Stimulated activated CD4-positive, alpha-beta T cell treated with anti-CD3 and anti-CD28 coated beads, Interleukin-1b, Interleukin-23, amount 100 ng/mL, for 1 hour (primary cell): ENCODE measurements at places on chromosomes 3 and 15.

DNA sequence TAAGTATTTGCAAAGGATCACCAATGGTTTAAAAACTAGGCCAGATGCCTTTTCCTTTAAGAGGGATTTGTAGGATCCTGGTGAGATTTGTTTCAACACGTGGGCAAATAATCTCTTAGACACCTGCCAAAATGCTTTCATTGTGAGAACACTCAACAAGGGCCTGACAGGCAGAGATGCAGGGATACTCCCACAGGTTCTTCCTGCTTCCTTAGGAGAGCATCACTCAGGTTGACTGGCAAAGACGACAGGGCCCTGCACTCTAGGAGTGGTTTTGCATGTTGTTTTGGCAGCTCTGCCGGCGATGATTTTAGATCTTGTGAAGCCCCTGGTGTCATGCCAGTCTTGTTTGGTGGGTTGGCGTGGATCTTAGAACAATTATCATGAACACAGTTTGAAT is 184.5 kb downstream of the NR1D2 start:
- DNase-seq: no peak

GRCh38 chr15:57147621-57148020 is 228.7 kb upstream of the CGNL1 start:
- no peak for DNase-seq

DNA sequence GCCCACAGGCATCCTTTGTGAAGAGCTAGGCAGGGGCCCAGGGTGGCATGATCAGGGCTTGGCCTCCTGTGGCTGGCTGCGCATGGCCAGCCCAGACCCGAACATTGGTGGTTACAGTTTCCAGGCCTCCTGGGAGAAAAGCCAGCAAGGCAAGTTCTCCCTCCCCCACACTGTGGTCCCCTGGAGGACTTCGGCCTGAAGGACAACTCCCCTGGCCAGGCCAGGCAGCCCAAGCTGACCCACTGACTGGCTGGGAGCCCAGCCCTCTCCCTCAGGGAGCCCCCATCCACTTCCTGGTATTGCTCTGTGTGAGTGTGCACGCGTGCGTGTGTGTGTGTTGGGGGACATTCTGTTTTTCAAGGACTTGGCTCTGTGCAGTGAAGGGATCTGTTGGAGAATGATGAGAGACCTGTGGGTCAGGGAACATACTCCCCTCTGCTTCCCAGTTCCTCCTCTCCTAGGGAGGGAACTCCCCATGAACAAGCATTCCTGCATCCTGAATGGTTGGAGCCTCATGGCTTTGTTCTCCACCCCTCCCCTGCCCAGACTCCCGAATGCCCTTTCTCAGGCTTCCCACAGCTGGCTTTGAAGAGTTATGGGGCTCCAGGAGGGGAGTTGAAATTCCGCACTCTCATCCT is 29.5 kb downstream of the CORO2B start:
- no peak for DNase-seq

DNA sequence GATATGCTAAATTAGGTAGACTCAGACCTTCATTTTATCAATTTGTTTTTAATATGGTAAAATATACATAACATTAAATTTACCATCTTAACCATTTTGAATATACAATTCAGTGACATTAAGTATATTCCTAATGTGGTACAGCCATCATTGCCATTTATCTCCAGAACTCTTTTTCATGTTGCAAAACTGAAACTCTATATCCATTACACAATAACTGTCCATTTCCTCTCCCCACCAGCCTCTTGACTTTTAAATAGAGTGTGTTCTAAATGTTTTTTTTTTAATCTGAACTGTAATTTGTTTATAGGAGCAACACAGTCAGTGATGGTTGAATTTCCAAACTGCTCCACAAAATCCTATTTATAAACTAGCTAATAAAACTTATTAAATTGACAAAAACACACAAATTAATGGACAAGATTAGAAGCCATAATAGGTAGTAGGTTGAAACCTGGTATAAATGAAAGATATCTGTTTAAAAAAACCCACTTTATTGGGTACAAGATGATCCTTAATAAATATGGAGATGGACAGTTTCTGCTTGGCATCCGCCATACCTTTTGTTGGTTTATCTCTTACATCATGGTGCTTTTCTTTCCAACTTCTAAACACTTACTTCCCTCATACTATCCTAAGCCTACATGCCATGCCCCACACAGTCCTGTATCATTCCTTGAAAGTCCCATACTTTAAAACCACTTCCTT is 142.4 kb downstream of the ZPLD1 start:
- no peak for DNase-seq

- DNase-seq: no peak
Observed at GRCh38 chr3:140727886-140728285, 50.0 kb downstream of the TRIM42 start.

DNA sequence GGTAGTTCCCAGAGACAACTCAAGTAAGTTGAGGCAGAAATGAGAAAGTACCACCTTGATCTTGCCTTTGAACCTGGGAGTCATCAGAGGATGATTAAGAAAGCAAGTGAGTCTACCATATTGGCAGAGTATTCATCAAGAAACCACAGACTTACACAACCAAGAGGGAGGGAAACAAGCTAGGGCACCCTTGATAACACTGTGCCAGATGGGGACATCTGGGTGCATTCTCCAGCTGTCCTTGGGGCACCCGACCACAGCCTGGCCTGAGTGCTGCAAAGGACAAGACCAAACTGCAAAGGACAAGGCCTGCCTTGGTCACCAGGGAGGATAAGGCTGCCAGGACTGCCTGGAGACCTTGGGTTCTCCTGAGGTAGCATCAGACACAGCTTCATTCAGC is 553.6 kb downstream of the EPHB1 start:
- DNase-seq: no peak

DNA sequence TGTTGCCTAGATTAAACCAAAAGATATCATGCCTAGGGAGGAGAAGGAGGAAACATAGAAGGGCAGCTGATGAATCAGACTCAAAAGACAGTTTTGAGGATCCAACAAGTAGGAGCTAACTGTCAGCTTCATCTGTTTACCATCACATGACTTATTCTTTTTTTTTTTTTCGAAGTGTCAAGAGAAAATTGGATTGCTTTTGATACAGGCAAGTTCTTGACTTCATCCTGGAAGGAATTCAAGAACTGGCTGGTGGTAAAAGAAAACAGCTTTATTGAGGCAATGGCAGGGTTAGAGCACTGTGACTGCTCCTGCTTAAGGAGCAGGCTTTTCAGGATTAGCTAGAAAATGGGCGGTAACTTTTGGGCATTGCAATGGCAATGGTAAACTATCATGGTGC is 227.5 kb upstream of the KCNMB2 start:
- no peak for DNase-seq

DNA sequence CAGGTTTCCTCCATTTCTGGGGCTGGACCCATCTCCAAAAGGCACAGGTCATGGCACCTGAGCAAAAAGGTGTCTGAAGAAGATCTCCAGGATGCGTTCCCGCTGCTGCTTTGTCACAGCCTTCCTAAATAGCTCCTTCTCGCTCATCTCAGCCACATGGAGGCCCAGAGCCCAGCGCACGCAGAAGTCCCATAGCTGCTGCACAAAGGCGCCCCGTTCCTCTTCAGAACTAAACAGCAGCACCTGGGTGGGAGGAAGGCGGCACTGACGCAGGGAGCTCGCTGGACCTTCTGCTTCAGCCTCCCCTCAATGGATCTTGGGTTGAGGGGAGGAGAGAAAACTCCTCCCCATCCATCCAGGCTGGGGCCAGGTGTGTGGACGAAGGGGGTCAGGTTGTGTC is 8.4 kb downstream of the DUOX2 start:
- no peak for DNase-seq

- no peak for DNase-seq
Observed at GRCh38 chr3:76266511-76266910, 481.2 kb upstream of the ZNF717 start.

GRCh38 chr15:29132735-29133181 is 136.9 kb downstream of the NSMCE3 start:
- DNase-seq: no peak

DNA sequence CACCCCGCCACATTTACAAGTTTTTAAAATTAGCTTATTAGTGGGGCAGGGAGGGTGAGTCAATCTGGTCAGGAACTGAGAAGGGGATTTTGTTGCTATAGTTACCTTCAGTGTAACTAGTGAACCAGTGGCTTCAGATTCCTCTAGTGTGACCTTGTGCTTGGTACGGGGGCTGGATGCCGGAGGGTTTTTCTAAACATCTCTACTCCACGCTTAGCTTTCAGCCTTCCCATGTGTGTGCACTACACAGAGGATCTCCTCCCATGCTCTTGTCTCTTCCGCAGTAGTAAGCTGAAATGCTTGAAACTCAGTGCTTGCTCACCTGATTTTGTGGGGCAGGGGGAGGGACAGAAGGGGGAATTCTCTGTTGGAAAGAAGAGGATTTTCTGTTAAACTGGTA is 67.9 kb upstream of the AKAP13 start:
- DNase-seq: no peak

GRCh38 chr15:40790718-40791117 is 16.2 kb upstream of the ZFYVE19 start:
- DNase-seq: no peak

DNA sequence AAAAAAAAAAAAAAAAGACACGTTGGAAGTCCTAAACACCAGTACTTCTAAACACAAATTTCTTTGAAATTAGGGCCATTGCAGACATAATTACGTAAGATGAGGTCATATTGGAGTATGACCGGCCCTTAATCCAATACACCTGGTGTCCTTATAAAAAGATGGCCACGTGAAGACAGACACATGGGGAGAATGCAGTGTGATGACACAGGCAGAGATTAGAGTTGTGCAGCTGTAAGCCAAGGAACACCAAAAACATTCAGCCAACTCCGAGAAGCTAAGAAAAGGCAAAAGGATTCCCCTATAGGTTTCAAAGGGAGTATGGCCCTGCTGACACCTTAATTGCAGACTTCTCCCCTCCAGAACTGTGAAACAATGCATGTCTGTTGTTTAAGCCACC is 379.0 kb upstream of the PDZRN3 start:
- no peak for DNase-seq

DNA sequence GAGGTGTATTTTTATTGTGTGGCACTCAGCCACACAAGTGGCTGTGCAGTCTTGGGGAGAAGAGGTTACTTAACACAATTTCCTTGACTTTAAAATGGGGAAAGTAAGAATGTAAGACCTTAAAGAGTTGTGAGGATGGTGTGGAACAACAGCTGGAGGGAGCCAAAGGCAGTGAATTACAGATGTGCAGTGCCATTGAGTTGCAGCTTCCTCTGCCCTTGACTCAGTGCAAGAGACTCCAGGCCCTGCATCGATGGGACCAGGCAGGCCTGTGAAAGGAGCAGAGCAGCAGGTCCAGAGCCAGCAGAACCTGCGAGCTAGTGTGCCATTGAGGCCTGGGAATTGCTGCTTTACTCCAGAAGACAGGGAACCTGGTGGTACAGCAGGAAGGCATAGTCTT is 27.2 kb downstream of the EEFSEC start:
- DNase-seq: no peak

- DNase-seq: no peak
Observed at GRCh38 chr15:70125605-70126004, 27.9 kb upstream of the TLE3 start.

DNA sequence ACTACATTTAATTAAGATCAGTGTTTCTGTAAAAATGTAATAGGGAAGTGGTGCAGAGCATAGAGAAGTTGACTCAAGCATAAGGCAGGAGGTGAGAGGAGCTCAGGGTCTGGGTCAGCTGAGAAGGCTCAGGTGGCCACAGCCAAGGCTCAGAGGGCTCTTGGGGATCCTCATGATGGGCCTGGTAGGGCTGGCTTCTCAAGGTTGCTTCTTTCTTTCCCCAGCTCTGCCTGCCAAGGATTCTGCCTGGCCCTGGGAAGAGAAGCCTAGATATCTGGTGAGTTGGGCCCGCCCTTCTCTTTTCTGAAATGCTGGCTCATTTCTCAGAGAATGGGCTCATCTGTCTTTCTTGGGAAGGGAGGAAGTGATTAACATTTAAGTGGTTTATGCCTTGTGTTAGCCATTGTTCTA is 6.5 kb downstream of the ZNF589 start:
- no peak for DNase-seq

DNA sequence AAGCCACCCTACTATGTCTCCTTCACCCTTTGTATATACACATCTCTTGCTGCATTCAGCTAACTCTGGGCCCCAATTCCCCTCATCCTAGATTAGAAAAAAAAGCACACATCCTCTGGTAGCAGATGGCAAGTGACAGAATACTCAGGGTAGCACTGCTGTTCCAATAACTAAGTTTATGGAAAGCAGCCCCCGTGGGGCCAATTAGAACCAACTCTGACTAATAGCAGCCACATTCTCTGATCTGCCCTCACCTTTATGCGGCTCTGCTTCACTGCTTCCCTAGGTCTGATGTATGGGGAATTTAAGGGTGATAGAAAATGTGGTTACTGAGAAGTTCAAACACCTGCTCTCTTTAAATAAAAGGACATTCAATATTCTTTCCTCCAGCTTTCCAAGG is 74.9 kb upstream of the SETMAR start:
- DNase-seq: no peak

DNA sequence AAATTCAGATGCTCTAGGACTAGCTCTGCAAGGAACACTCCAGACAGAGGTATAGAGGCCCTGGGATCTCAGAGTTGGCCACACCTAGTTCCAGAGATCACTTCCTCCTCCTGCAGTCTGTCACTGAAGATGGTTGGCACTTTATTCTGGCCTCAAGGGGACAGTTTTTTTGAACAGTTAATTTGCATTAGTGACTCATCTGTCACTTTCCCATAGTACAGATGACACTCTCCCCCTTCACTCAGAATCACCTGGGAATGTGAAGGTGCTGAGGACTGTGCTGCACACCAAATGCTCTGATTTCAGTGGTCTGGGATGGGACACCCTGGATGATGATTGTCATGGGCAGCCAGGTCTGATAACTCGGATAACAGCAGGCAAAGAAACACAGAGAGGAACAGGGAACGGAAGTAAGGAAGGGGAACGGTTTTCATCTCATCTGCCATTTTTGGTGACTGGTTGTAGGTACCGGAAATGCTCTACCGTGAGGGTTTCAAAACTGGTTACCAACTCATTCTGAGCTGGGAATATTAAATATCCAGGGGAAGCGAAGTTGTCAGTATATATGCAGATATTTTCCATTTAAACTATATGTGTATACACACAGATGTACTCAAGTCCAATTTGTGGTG is 232.5 kb upstream of the ST8SIA2 start:
- DNase-seq: no peak

DNA sequence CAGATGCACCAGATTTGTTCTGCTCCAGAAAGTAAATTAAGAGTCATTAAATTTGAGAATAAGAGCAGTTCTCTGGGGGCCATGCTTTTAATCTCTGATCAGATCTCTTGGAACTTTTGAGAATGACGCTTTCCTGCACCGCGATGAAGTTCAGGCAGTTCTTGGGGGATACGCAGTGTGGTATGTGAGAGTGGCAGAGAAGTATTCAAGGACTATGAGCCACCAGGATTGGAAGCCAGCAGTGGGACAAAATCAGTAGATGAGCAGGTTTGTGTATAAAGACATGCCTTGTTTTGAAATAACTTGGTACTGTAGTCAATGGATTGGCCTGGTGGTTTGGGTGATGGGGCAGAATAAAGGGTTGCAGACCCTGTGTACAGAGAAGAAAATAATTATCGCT is 483.6 kb downstream of the ERC2 start:
- no peak for DNase-seq

DNA sequence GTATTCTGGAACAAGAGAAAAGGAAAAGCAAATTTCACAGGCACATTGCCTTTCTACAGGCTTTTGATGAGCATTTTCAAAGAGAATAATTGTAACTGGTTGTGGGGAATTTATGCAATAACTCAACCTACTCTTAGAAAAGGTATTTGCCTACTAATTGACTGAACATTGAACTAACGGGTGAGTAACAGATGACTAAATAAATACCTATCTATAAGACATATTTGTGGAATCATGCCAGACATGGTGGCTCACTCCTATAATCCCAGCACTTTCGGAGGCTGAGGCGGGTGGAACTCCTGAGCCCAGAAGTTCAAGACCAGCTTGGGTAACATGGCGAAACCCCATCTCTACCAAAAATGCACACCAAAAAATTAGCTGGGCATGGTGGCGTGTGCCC is 367.7 kb downstream of the CGGBP1 start:
- DNase-seq: no peak
